Stimulated activated naive B cell treated with anti-CD40 and anti-IgM and Interleukin-4, amounts not matched to agents 10 μg/mL and 1 μg/mL and 100 μg/mL, for 72 hours (primary cell): ENCODE measurements at places on chromosomes 7 and 10.
A peak's percentile ranks its signal among the peaks of the same experiment; 100 is the strongest.

GRCh38 chr10:80500572-80501380, 36.9 kb upstream of the SH2D4B start:
- H3K27ac ChIP-seq = peak overlapping the region; percentile 81
- peak; percentile 60 for DNase-seq
- H3K4me3 ChIP-seq = peak overlapping the region; percentile 45
- peaks cover 8% of the 10 kb centered on the region for H3K36me3 ChIP-seq
- peaks cover 83% of the 10 kb centered on the region for H3K4me1 ChIP-seq

- H3K4me3 ChIP-seq = no peak overlapping the region
- no peak for DNase-seq
These were observed 199.7 kb upstream of the LRRN3 start for GRCh38 chr7:110891197-110891596.

GRCh38 chr7:18590744-18591340, 95.3 kb downstream of the HDAC9 start:
- no peaks in the 10 kb centered on the region for H3K27me3 ChIP-seq
- H3K4me1 ChIP-seq = peaks cover 30% of the 10 kb centered on the region
- peaks cover 37% of the 10 kb centered on the region for H3K36me3 ChIP-seq

- H3K4me1 ChIP-seq = peaks cover 23% of the 10 kb centered on the region
- H3K4me3 ChIP-seq = no peak overlapping the region
- no peak for DNase-seq
- peaks cover 30% of the 10 kb centered on the region for H3K36me3 ChIP-seq
- no peaks in the 10 kb centered on the region for H3K27me3 ChIP-seq
These were observed 50.6 kb downstream of the VPS41 start for GRCh38 chr7:38858259-38858884.

DNA sequence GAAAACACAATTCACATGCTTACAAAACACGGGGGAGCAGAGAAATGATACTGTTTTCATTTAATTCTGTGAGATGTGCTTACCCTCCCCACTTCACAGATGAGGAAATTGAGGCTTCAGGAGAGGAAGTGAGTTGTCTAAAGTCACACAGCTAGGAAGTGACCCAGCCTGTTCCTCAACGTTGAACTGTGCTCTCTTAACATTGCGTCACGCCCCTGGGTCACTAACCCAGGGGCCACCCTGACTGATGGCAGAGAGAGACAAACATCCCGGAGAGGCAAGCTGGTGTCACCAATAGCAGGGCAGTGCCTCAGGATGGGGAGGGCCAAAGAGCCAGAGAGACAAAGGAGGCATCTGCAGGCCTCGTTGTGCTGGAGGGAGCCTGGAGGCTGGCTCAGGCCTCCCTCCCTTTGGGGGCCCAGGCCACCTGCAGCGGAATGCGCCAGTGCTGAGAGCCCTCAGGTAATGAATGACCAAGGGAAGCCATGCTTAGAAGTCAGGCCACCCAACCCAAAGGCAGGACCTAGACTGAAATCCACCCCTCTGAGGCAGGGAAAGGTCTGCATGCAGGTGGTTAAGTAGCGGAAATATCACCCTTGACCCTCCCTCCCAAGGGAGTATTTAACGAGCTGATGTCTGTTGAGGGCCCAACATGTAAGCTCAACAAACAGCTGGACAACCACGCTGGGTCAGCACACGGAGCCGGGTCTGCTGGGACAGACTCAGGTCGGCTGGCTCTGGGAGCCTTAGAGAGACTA, 81.3 kb downstream of the C10orf105 start:
- no peak overlapping the region for H3K27ac ChIP-seq
- peaks cover 13% of the 10 kb centered on the region for H3K4me1 ChIP-seq
- no peak overlapping the region for H3K4me3 ChIP-seq

DNA sequence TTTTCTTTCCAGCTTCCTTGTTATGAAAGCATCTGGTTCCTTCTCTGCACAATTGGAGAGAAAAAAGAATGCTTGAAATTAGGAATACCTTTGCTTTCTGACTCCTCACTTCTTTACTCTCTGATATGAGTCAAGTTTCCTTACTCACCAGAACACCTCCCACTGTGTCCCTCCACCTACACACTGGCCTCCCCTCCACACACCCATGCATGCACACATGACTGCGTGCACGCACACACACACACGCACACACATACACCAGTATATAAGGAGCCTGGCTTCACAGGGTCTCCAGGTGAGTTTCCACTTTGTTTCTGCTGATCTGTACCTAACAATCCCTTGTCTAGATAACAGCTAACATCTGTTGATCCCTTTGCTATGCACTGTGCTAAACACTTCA, 11.4 kb upstream of the PTER start:
- H3K27me3 ChIP-seq = peaks cover 5% of the 10 kb centered on the region
- no peaks in the 10 kb centered on the region for H3K36me3 ChIP-seq
- H3K4me1 ChIP-seq = no peaks in the 10 kb centered on the region
- H3K4me3 ChIP-seq = no peak overlapping the region
- no peak for DNase-seq
- H3K27ac ChIP-seq = no peak overlapping the region

DNA sequence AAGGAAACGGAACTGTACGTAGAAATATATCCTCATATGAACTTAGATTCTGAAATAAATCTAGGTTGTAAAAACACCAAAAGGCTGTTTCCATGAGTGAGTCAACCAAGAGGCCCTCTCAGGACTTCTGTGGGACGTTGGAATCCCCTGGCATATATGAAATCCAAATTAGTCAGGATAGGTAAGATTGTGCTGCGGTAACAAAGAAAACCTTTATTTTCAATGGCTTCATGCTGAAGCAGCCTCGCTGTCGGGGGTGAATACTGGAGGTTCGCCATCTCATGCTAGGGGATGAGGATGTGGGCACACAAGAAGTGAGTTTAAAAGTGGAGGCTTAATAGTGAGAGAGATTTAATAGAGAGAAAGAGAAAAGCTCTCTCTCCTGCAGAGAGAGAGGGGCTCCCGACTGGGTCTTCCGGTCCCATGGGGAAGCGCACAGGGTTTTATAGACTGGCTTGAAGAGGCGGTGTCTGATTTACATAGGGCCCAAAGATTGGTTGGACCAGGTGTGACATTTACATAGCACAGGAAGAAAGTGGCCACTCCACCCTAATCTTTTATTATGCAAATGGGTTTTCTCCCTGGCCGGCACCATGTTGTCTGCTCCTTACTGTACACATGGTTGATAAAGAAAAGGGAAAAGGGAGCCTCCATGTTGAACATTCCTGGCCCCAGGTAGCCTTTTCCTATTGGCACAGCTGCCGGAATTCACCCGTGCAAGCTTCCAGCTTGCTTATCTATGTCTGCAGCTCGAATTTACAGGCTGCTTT, 52.3 kb upstream of the SEPHS1 start:
- no peak overlapping the region for H3K27ac ChIP-seq
- no peak overlapping the region for H3K4me3 ChIP-seq
- H3K27me3 ChIP-seq = peaks cover 12% of the 10 kb centered on the region
- H3K4me1 ChIP-seq = no peaks in the 10 kb centered on the region

- DNase-seq = no peak
- H3K36me3 ChIP-seq = no peaks in the 10 kb centered on the region
- peaks cover 33% of the 10 kb centered on the region for H3K27me3 ChIP-seq
- H3K27ac ChIP-seq = no peak overlapping the region
- H3K4me1 ChIP-seq = no peaks in the 10 kb centered on the region
- H3K4me3 ChIP-seq = no peak overlapping the region
These were observed 181.6 kb downstream of the PTPN20 start for GRCh38 chr10:47092831-47093230.

DNA sequence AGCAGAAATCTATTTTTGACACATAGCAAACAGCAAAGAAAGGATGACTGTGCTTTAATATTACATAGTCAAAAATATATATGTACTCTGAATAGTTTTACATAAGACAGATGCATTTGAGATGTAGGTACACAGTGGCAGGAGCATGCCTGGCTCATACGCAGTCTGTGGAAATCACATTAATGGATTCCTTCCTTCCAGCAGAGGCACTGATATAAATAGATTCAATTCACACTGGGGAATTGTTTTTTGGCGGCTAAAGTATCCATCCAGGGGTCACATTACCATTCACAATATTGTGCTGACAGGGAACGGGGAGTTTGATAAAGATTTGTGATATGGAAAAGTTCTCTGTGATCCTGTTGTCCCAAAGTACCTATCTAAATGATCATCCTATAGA, 72.5 kb upstream of the AGR3 start:
- DNase-seq = no peak
- H3K27ac ChIP-seq = no peak overlapping the region
- no peaks in the 10 kb centered on the region for H3K27me3 ChIP-seq
- no peak overlapping the region for H3K4me3 ChIP-seq

DNA sequence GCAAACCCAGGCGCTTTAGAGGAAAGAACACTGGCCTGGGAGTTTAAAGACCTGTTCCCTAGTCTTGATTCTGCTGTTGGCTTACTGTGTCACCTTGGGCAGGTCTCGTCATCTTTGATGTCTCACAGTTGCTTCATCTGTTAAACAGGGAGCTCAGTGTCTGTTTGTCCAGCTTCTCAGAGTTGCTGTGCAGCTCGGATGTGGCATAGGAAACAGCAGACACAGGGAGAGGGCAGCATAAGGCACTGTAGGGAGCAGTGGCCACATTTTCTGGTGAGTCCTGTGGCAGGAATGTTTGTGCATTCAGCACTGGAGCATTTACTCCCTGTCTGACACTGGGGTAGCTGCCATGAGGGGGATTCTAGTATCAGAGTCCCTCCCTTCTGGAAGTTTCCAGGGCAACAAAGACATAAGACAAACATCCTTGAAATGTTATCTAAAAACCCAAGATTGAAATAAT, 2.0 kb downstream of the REPIN1 start:
- H3K4me3 ChIP-seq = peak overlapping the region; percentile 96
- H3K27ac ChIP-seq = peak overlapping the region; percentile 81
- H3K36me3 ChIP-seq = peaks cover 53% of the 10 kb centered on the region
- H3K27me3 ChIP-seq = no peaks in the 10 kb centered on the region

- DNase-seq = no peak
- H3K27me3 ChIP-seq = no peaks in the 10 kb centered on the region
- no peaks in the 10 kb centered on the region for H3K36me3 ChIP-seq
- H3K27ac ChIP-seq = no peak overlapping the region
- H3K4me3 ChIP-seq = no peak overlapping the region
These were observed 229.2 kb downstream of the GPAM start for GRCh38 chr10:111954386-111954785.

- no peak for DNase-seq
- H3K27me3 ChIP-seq = no peaks in the 10 kb centered on the region
- no peaks in the 10 kb centered on the region for H3K36me3 ChIP-seq
These were observed 1135.4 kb downstream of the XPNPEP1 start for GRCh38 chr10:108787932-108788331.

DNA sequence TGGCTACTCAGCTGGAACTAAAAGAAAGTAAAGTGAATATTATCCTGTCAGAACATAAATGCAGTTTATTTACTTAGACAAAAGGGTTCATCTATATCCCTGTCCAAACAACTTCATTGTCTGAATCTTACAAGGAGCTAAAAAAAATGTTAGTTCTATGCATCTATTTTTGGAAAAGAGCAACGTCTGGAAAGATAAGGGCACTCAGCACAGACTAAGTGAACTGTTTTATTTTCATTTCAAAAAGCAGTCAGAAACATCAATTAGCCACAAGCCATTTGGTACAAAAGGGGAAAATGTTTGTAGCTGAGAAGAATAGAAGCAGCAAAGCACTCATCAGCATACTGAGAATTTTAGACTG, 245.5 kb downstream of the FOXP2 start:
- H3K27me3 ChIP-seq = no peaks in the 10 kb centered on the region
- DNase-seq = no peak
- no peak overlapping the region for H3K27ac ChIP-seq
- no peaks in the 10 kb centered on the region for H3K4me1 ChIP-seq
- H3K36me3 ChIP-seq = no peaks in the 10 kb centered on the region

GRCh38 chr10:91197127-91197526, 23.3 kb upstream of the PCGF5 start:
- peaks cover 27% of the 10 kb centered on the region for H3K36me3 ChIP-seq
- peak overlapping the region; percentile 67 for H3K27ac ChIP-seq
- H3K4me3 ChIP-seq = no peak overlapping the region

DNA sequence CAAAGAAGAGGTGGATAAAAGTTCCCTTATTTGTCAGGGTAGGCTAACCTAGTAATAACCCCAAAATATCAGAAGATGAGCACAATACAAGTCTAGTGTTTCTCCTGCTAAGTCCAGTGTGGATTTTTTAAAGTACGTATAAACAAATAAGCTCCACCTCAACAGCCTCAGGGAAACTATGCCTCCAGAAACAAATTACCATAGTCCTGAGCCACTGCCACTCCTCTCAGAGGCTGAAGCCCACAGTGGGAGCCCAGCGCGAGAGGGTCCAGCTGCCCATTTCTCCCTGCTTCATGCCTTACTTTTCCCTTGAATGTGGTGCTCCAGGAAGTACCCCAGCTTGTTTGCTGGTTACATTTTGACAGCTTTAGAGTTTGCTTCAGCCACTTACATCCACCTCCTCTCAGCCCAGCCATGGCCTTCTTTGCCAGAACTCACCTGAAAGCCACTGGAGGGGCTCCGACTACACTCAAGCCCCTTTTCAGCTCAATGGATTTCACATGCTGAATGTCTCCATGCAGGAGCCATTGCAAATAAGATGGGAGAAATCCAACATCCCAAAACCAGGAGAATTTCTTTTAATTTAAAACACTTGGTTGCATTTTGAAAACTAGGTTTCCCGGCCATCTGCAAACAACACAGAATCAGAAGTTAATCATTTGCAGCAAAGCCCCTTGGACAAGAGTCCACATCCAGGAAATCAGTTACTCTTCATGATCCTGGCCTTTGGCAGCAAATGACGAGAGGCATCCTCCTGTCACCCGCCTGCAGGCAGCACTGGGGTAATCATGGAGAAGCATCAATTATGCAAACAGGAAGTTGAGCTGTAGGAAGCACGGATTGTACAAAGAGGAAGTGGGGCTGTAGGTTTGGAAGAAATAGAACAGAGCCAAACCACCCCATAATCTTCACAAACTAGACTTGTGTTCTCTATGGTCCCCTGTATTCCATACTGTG, 138.1 kb downstream of the HERPUD2 start:
- DNase-seq = no peak
- peaks cover 7% of the 10 kb centered on the region for H3K4me1 ChIP-seq

- peak; percentile 18 for DNase-seq
- H3K27me3 ChIP-seq = peaks cover 41% of the 10 kb centered on the region
- H3K4me3 ChIP-seq = peak within 1 kb of the TSS; percentile 56
- peaks cover 24% of the 10 kb centered on the region for H3K36me3 ChIP-seq
These were observed at the start of gene NANOS1 for GRCh38 chr10:119029613-119030420. TSS of gene NANOS1 (plus strand) at chr10:119029714. CDS start at chr10:119029802, 88 bp downstream.

DNA sequence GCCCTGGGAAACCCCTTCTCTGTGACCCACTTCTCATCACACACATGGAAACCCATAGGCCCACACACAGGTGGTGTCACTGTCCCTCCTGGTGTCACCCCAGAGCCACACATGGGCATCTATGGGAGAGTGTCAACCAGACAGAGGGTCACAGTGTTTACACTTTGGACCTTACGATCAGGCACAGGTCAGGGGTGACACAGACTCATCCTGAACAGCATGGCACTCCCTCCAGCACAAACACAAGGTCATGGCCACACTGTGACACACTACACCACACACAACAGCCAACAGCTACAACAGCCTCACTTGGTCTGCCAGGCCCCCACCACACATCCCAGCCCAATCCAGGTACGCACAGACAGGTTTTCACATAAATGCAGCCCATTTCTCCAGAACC, 6.2 kb downstream of the TLX1 start:
- no peak for DNase-seq
- H3K4me1 ChIP-seq = peaks cover 78% of the 10 kb centered on the region
- H3K27ac ChIP-seq = peak overlapping the region; percentile 21
- H3K4me3 ChIP-seq = no peak overlapping the region
